Kidney epithelial cell (primary cell): ENCODE measurements at places on chromosomes 4 and X.

- DNase-seq: no peak
Measured at GRCh38 chr4:150962245-150962644, 52.8 kb downstream of the LRBA start.

DNA sequence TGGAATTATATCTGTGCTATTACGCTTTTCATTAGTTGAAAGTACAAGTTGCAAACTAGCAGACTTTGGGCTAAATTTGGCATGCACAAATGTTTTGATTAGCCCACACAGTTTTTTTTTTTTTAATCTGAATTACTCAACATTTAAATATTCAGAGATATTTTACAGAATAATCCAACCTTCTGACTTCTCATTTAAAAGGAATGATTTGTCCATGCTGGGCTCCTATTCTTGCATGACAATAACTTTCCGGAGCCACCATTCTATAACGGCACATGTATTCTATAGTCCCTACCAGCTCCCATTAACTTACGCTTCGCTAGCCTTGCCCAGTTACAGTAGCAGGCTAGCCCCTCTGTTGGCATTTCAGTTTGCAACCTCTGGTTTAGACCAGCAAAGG, 219.3 kb upstream of the FTHL17 start:
- no peak for DNase-seq

DNA sequence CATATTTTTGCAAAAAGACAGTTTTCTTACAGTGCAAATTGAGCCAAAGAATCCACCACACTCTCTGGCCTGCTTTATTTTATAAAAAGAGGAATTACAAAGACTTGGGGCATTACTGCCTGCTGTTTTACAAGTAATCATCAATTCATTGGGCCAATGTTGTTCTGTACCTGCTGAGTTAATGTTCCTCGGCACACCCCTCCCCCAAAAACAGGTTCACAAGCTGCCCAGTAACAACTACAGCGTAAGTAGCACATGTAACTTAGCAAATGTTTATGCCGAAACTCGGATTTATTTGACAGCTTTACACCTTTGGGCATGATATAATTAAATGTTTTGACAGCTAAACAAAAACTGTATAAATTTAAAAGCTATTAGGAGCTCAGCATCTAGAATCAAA, 214.6 kb upstream of the MAB21L2 start:
- no peak for DNase-seq

GRCh38 chr4:173145131-173145530, 23.5 kb upstream of the GALNT7 start:
- DNase-seq: no peak

- no peak for DNase-seq
Measured at GRCh38 chr4:83947830-83948193, 411.9 kb downstream of the GPAT3 start.

- DNase-seq: no peak
Measured at GRCh38 chr4:89369581-89369980, 62.0 kb upstream of the GPRIN3 start.

- peak; percentile 60 for DNase-seq
Measured at GRCh38 chr4:155906554-155907247, 3.2 kb downstream of the TDO2 start.

GRCh38 chr4:53309321-53310040, 56.4 kb downstream of the SCFD2 start:
- no peak for DNase-seq

DNA sequence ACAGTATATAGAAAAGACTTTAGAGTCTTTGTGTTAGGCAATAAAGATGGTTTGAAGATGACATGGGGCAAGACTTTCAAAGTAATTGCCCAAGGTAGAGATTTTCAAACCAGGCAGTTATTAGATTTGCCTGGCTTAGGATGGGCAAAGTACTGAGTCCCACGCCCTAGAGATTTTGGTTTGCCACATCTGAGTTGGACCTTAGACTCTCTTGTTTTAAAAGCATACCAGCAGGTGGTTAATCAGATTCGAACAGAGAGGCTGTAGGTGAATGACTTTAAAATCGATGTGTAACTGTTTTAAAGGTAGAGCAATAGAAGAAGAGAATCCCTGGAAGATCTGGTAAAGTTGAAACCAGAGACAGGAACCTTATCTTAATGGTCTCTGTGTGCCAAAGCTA, 121.5 kb downstream of the RAPGEF2 start:
- no peak for DNase-seq

DNA sequence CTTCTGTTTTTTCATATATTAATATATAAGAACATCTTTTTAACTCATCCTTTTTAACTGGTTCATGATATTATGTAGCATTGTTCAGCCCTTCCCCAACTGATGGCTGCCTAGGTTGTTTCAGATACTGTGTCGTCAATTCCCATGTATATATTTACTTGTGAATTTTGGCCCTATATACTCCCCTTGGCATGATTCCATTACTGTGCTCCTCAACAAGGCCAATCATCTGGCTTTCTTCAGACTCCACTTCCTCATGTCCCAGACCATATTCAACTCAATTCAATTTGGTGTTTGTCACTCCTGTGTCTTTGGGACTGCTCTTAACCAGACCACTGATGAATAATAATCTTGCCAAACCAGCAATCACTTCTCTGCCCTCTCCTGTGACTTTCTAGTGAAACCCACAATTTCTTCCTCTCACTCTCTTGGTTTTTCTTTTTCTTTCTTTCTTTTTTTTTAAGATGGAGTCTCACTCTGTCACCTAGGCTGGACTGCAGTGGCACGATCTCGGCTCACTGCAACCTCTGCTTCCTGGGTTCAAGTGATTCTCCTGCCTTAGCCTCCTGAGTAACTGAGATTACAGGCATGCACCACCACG, 2.7 kb upstream of the WDR45 start:
- no peak for DNase-seq

- no peak for DNase-seq
Measured at GRCh38 chr4:152534541-152535359, 1.1 kb downstream of the FBXW7 start.

GRCh38 chr4:166042510-166043055, 169.5 kb downstream of the TLL1 start:
- DNase-seq: no peak

GRCh38 chrX:3286196-3286945, 60.1 kb downstream of the MXRA5 start:
- DNase-seq: no peak

DNA sequence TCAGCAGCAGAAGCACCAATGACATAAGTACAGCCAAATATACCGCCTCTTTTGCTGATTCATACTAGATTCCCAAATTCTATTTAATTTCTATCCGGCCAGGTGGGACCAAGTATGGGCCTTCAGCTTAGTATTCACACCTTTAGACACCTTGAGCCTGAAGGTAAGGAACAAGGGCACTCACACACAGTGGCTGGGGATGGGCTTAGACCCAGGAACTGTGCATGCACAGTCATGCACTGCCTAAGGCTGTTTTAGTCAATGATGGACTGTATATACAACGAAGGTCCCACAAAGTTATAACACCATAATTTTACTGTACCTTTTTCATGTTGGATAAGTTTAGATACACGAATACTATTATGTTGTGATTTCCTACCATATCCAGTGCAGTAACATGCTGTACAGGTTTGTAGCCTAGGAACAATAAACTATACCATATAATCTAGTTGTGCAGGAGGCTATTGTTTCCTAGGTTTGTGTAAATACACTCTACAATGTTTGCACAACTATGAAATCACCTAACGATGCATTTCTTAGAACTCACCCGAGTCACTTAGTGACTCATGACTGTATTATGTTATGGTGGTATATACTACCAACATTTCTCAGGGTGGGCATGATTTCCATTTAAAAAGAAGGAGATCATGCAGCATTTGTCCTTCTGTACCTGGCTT, 9.7 kb upstream of the CLNK start:
- no peak for DNase-seq

DNA sequence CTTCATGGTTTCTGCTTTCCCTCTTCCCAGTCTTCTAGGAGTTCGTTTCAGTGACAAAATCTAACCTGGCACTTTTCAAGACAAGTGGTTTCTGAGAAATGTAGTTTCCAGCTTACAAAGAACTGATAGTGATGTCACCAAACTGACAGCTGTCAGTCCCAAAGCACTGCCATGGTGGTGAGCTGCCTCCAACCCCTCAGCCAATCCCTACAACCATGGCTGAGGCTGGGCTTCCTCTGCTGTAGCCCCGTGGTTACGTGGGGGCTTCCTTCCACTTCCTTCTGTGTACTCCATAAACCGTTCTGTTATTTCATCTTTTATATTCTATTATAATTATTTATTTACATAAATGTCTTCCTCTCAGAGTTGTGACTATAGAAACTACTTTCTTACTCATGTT, 198.6 kb upstream of the AGA start:
- no peak for DNase-seq
